ACHN (cell line): ENCODE measurements at places on chromosomes 6 and 20.

GRCh38 chr20:3276680-3277015 is 37.7 kb upstream of the SLC4A11 start:
- DNase-seq, result peak; percentile 37

DNA sequence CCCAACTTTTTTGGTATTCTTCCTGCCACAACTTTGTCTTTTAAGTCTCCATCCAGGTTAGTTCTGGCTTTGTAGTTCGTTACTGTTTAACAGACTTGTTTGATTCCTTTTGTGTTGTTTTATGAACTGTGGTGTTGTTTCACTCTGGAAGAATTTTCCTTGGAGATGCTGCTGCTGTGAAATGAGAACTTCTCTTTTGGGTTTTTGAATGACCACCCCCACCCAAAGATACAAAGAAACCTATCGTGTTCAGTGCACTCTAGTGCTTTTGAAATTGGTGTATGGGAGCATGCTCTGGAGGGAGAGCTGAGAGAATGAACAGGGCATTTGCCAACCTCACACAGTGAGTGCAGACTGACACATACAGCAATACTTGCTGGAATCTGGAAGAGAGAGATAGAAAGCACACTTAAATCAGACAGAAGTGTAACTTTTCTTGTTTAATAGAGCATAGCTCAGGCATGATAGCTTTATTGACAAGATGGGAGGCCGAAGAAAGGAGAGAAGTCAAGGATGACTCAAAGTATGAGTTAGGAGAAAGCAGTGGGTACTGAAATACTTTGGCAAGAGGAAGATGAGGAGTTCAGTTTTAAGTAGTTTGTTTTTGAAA is 293.1 kb downstream of the SOX4 start:
- DNase-seq, result peak; percentile 84

DNA sequence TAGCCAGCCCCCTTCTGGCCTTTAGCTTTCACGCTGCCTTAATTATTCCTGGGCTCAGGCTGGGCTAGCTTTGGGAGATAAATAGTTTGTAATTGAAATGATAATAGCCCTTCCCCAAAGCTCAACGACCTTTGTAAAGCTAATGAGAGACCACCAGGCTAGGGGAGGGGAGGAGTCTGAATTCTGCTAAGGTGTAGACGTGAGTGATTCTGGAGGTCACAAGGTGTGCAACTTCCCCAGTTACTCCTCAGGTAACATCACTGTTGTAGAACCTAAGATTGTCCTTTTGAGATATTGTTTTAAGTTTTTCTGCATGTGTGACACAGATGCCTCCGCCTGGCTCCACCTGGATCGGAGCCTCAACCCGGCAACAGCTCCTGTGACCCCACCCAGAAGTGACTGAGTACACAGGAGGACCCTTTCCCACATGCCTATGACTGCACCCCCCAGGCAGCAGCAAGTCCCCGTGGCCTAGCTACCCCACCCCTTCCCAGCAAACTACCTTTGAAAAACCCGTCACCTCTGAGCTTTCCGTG is 5.8 kb upstream of the GPR31 start:
- no peak for DNase-seq

DNA sequence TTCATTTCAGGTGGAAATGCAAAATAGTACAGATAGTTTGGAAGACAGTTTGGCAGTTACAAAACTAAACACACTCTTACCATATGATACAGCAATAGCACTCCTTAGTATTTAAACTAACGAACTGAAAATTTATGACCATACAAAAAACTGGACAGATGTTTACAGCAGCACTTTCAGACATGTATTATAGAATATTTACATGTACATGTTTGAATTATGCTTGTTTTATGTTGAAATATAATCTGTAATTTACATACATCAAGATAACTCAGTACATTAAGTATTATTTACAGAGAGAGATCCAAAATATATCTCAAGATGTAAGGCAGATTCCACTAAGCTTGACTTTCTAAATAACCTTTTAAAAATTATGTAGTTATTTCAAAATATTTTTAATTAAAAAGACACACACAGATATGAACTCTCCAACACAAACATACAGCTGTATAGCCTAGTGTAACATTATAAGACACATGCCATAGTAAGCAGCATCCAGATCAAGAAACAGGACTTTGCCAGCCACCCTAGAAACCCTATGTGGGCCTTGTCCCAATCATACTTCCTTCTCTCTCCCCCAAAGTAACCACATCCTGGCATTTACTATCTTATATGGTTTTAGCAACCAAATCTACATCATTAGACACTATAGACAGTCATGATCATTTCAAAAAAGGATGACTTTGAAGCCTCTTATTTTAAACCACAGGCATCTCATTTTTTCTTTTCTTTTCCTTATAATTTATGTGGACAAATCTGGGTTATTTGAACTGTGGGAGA is 82.2 kb downstream of the MAN1A1 start:
- DNase-seq, result no peak

GRCh38 chr6:12060780-12061609 is 48.9 kb downstream of the HIVEP1 start:
- peak; percentile 72 for DNase-seq

GRCh38 chr6:96542702-96543101 is 20.2 kb upstream of the FHL5 start:
- peak; percentile 31 for DNase-seq

- no peak for DNase-seq
Observed at GRCh38 chr6:50785921-50786320, 32.8 kb upstream of the TFAP2B start.

- DNase-seq, result no peak
Observed at GRCh38 chr20:62807444-62808210, 3.0 kb downstream of the OGFR start.
